T follicular helper cell (primary cell): ENCODE measurements at places on chromosomes 3 and 15.

- no peak for DNase-seq
These were observed 274.2 kb downstream of the FOXP1 start for GRCh38 chr3:71309342-71309741.

- DNase-seq, result no peak
These were observed 23.0 kb downstream of the UBP1 start for GRCh38 chr3:33417066-33417673.

DNA sequence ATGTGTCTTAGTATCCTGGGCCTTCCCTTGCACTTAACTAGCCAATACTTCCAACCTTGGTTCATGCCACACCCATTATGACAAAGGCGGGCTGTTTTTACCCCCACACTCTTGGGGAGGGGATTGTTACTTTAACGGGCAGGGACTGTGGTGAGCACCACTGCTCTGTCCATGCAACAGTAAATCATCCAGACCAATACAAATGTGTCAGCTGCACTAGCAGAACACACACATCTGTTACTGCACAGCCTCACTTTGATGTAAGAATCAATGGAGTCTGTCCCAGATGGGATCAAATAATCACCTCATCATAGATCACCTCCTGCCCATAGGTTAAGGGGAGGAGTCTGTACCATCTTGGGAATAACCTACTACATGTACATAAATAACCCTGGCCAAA is 58.1 kb downstream of the NPAP1 start:
- no peak for DNase-seq

DNA sequence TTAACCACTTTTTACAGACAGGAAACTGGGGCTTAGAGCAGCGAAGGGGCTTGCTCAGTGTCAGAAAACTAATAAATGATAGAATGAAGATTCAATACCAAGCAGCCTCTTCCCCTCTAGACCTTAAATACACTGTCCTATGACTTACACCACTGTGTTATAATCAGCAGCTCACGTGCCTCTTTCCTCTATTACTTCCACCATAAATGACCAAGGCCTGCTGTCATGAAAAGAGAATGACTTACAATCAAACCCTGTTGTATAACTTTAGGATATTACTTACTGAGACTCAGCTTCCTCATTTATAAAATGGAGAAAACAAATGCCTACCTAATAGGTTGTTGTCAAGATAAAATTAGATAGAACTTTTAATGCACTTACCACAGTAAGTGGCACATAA is 11.6 kb downstream of the FMN1 start:
- no peak for DNase-seq

GRCh38 chr15:65102912-65103311 is 12.1 kb downstream of the UBAP1L start:
- DNase-seq, result no peak

DNA sequence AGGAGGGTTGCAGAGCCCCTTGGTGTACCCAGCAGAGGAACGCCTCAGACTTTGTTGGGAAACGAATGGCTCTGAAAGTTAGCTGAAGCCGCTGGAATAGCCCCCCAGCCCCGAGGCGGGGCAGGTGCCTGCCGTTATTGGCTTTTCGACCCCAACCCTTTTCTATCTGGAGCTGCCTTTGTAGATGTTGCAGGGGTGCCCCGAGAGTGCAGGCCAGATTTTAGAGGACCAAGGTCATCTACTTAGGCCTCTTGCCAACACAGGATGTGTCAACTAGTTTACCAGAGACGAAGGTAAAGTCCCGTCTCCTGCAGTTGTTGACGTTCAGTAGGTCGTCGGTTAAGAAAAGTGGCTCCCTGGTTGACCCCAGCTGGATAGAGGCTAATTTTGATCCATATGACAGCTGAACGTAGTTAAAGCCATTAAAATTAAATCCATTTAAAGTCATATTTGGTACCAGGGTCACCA is 579 bp upstream of the UBE3A start:
- DNase-seq, result no peak

GRCh38 chr3:83625261-83625660 is 1333.5 kb upstream of the CADM2 start:
- no peak for DNase-seq

GRCh38 chr3:48927928-48928327 is 9.3 kb downstream of the ARIH2 start:
- DNase-seq, result no peak

DNA sequence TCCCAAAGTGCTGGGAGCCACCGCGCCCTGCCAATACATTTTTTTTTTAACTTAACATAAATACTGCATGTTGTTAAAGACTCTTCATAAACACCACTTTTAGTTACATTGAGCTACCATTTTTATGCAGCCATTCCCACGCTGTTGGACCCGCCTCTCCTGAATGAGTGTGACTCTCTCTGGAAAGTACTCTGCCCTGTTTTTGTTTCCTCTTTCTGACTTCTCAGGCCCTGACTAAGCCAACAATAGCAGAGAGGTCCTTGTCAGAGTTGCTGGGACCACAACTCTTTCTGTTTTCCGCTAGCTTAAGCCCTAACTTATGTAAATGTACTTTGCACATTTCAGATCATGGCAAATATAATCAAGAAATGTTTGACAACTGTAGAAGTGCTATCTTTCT is 35.2 kb downstream of the PARP15 start:
- no peak for DNase-seq

- no peak for DNase-seq
These were observed 153.9 kb downstream of the CPNE4 start for GRCh38 chr3:131880948-131881347.

DNA sequence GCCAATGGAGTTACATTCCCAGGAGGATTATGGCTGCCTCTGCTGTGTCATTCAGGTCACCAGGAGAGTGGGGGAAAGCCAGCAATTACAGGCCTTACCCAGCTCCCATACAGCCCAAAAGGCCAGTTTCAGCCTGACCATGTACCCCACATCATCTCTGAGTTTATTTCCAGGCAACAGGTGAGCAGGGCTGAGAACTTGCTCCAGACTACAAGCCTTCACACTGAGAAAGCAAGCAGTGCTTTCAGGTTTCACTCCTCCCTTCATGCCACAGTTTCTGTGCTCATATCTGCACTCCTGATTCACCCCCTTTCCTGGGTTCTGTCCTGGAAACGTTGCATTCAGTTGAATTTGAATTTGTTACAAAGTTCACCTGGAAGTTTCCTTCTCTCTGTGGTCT is 68.1 kb upstream of the ABI3BP start:
- no peak for DNase-seq

DNA sequence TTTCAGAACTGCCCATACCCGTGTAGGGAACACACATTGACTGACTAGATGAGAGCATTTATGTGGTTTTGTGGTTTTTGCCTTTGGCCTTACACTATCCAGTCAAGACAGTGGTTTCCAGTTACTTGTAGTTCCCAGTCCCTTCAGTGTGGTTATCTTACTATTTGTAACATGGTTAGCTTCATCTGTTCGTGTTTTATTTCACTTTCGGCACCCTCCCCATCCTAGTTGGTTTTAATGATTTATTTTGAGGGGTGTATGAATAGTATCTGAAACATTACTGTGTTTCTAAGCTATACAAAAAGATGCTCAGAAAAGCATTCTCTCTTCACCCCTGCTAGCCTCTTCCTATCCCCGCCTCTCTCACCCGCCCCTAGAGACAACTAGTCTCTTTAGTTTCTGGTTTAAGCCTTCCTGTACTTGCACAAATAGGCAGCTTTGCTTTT is 14.1 kb downstream of the LYSMD4 start:
- no peak for DNase-seq

GRCh38 chr3:13200946-13201345 is 127.7 kb upstream of the IQSEC1 start:
- no peak for DNase-seq

DNA sequence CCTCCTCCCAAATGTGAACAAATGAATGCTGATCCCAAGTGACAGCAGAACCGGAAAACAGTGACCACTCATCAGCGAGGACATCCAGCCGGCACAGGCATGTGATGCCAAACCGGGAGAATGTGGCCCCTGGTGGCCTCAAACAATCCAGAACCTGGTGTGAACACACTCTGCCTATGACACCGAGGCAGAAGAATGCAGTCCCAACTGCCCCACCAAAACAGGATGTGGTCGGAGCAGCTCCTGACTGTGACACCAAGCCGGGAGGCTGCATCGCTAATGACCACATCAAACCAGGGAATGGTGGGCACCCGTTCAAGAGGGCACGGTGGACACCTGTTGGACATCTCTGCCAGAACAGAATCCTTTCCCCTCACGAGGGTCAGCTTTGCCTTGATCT is 15.4 kb downstream of the SCN5A start:
- DNase-seq, result no peak

GRCh38 chr3:155619118-155619915 is 125.6 kb downstream of the PLCH1 start:
- no peak for DNase-seq

DNA sequence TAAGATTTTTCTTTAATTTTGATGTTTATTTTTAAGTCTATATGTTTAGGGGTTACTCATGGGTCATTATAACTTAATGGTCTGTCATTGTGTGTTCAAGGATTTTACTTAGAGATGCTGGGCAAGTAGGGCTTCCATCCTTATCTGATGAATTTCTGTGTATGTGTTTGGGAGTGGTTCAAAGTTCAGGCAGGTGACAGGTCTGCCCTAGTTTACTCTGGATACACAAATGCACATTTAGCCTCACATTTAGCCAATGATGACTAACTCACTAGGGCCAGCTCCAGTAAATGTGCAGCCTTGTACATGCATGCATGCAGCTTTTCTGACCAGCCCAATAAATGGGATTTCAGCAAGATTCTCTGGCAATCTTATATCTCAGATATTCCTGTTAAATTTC is 554.1 kb downstream of the SI start:
- DNase-seq, result no peak

DNA sequence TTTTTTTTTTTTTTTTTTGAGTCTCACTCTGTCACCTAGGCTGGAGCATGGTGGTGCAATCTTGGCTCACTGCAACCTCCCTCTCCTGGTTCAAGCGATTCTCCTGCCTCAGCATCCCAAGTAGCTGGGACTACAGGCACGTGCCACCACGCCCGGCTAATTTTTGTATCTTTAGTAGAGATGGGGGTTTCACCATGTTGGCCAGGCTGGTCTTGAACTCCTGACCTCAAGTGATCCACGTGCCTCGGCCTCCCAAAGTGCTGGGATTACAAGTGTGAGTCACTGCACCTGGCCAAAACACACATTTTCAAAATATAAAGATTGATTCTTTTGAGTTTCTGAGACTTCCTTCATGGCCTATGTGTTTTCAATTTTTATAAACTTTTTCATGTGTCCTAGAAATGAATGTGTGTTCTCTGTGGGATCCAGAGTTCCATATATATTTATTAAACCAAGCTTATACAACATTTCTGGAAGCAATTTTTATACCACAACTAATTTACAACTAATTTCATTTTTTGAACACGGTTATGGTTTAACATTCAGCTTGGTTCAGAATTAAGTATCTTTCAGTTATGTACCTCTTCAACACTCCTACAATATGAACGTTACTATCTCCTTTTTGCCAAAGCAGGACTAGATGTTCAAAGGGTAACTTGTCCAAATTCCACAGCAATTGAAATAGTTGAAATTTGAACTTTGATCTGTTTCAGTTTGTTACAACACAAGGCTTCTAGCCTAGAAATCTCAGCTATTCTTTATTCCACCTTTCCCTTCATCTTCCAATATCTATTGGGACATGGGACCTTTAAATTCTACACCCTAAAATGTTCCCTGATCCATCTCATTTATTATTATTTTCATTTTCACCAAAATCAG is 1.5 kb downstream of the ACAD11 start:
- DNase-seq, result no peak

DNA sequence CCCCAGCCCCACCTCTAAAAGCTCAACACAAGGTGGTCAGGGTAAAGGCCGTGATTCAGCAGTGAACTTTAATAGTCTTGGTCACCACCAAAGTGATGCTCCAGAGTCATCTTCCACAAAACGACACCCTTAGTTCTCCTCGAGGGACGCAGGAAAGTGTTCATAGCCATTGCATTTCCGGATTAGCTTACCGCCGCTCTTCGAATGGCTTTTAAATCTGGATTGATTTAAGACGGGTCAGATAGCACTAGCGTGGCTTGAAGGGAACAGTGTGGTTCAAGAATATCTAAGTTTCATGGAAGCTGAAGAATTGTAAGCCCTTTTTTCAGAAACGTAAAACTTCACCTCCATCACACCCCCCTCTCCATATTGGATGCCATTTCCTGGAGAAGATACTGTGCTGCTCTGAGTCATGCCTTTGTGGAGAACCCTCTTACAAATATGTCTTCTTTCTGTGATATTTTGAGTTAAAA is 829 bp downstream of the RNF7 start:
- no peak for DNase-seq

- DNase-seq, result no peak
These were observed 53.0 kb downstream of the PDIA5 start for GRCh38 chr3:123119802-123120201.

GRCh38 chr3:154349223-154349622 is 24.9 kb upstream of the DHX36 start:
- no peak for DNase-seq

GRCh38 chr3:15318661-15319060 is 13.7 kb downstream of the SH3BP5 start:
- DNase-seq, result no peak

DNA sequence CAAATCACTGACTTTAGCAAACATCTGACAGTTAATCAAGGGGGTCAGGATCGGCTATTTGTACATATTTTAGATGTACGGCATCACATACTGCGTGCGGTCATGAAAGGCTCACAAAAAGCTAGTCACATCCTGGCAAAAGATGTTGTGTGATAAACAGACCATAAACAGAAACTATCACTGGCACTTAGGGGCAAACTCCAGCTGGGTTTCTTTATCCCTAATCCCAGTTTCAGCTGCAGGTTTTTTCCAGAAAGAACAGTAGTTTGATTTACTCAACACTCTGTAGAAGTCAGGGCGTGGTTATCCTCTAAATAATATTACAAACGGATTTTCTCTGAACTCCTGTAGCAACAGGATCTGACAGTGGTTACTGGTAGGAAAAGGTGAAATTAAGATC is 112.4 kb upstream of the BHLHE40 start:
- no peak for DNase-seq

DNA sequence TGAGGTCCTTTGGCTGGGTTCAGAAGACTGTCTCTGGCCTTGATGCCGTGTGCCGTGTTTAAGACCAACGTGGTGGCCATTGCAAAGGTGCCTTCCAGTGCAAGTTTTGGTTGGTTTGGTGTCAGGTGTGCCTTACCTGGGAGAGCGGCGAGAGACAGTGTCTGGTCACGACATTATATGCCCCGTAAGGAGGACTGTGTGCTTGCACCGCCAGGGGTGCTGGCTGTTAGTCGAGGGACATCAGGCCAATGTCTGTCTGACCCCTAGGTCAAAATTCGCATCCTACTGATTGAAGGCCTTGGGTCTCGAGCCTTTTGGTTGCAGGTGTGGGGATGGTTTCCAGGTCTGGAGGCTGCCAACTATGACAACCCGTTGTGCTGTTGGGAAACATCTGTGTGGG is 111.9 kb downstream of the SNRPN start:
- DNase-seq, result no peak

- no peak for DNase-seq
These were observed 51.7 kb downstream of the ZIC4 start for GRCh38 chr3:147354623-147355022.

GRCh38 chr15:50241684-50242450 is 23.7 kb downstream of the HDC start:
- DNase-seq, result no peak

GRCh38 chr3:31659246-31659645 is 126.5 kb downstream of the STT3B start:
- no peak for DNase-seq

- DNase-seq, result no peak
These were observed 235.5 kb downstream of the CTNNB1 start for GRCh38 chr3:41434781-41435180.

- DNase-seq, result peak; percentile 64
These were observed 23.5 kb downstream of the ZNF80 start for GRCh38 chr3:114213627-114214541.

GRCh38 chr15:48905216-48905615 is 27.3 kb downstream of the EID1 start:
- DNase-seq, result no peak

- DNase-seq, result no peak
These were observed 8.0 kb upstream of the ACAP2 start for GRCh38 chr3:195450731-195451229.
